ENCODE measurements at places on chromosomes 4 and X.

GRCh38 chr4:138964716-138965426 lies 50.7 kb upstream of the NOCT start:
- DNase-seq, result no peak

GRCh38 chr4:84965553-84966381 lies 723 bp downstream of the WDFY3 start:
- peak; percentile 48 for DNase-seq

DNA sequence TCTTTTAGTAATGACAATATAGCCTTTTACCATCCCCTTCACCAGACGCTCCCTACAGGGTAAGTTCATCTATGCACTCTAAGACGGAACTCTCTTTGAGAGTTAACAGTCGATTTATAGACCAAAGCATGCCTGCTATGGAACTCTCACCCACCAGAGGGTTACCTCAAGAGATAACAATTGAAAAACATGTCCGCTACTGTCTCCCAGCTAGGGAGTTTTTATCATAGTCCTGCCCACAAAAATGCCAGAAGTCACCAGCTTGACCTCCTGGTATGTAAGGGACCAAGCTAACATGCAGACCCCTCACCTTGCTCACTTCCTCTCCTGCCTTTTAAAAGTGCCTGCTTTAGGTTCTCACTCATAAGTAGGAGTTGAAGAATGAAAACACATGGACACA lies 16.7 kb upstream of the YTHDC1 start:
- DNase-seq, result no peak

- DNase-seq, result no peak
These were observed 75.9 kb downstream of the SLC9A7 start for GRCh38 chrX:46683048-46683447.

DNA sequence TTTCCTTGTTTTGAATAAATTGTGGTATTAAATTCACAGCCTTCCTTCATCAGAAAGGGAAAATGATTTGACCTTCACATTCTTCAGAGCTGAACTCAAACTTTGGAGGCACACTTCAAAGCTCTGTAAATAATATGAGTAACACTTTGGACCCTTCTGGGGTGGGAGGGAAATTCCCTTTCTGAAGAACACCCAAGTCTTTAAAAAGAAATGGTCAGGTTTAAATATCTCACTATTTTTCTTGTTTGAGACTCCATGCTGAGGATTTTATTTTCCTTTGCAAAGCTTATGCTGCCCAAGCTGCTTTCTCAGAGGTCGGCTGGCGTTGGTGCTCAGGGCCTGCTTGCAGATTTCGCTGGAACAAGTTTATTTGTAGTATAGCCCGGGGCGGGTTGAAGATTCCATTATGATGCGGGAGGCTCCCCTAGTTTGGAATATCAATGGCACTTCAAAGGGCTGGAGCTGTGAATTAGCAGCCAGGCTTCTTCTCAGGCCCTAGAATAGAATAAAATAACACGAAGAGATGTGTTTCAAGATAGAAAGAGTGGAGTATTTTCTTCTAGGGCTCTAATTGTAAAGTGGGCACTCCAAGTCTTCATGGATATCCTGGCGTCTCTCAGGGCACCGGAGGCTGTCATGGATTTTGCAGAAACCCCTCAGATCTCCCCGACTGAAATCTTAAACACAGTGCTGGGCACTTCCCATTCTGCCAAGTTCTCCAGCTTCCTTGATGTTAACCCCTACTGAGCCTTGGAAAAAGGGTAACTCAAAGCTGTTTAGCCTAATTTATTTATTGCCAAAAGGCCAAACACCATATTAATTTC lies 315.6 kb downstream of the GPAT3 start:
- no peak for DNase-seq

- DNase-seq, result no peak
These were observed 1222.9 kb upstream of the PRKX start for GRCh38 chrX:4936315-4936714.

- DNase-seq, result no peak
These were observed 52.0 kb downstream of the DTHD1 start for GRCh38 chr4:36333303-36333877.

GRCh38 chr4:122997463-122998101 lies 75.2 kb upstream of the NUDT6 start:
- DNase-seq, result no peak

DNA sequence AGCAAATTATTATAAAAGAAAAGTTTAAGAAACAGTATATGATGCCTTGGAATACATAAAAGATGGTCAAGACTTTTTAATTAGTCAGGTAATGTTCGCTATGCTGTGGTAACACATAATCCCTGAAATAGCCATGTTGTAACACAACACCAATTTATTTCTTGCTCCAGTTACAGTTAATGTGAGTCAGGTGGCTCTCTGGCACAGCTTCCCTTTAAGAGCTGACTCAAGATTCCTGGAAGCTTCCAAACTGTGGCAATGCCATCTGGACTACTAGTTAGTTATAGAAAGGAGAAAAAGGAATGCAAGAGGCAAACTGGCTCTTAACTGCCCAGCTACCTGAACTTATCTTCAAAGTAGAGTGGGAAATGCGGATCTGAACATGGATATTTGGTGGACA lies 210.5 kb downstream of the CHM start:
- no peak for DNase-seq

DNA sequence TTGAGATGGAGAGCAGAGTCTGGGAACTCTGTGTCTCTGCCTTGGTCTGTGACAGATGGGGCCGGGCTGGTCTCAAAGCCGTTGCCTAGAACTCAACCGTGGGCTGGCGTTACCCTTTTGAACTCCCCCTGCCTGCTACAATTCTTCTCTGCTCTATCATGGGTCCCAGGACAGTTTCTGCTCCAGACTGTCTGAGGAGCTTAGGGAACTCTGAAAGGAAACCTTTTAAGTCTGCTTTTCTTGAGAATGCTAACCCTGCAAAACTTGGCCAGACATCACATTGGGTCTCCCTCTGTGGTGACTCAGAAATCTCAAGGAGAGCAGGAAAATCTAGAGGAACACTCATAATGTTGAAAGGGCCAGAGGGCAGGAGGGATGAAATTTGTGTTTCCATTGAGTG lies 240.6 kb downstream of the CBR4 start:
- DNase-seq, result no peak

DNA sequence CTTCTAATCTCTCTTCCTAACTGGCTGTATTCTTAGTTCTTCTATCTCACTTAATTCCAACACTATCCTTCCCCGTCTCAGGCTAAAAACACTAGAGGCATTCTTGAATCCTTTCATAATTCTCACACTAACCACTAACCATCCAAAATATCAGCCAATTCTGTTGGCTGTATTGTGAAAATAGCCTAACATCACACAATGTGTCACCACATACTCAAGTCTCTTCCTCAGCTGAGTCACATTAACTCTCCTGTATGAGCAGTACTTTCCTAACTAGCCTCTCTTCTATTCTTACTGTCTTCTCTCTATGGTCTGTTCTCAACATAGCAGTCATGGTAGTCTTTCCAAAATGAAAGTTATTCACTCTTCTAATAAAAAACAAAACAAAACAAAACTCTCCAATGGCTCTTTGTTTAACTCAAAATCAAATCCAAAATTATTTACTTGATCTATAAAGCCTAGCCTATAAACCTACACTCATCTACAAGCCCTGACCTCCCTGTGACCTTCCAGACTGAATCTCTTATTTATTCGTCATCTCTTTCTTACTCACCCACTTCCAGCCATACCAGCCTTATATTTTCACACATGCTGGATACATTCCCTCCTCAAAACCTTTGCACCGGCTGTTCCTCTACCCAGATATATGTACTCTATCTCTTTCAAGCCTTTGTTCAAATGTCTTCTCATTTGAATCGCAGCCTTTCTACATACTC lies 445.9 kb downstream of the TLL1 start:
- DNase-seq, result no peak

DNA sequence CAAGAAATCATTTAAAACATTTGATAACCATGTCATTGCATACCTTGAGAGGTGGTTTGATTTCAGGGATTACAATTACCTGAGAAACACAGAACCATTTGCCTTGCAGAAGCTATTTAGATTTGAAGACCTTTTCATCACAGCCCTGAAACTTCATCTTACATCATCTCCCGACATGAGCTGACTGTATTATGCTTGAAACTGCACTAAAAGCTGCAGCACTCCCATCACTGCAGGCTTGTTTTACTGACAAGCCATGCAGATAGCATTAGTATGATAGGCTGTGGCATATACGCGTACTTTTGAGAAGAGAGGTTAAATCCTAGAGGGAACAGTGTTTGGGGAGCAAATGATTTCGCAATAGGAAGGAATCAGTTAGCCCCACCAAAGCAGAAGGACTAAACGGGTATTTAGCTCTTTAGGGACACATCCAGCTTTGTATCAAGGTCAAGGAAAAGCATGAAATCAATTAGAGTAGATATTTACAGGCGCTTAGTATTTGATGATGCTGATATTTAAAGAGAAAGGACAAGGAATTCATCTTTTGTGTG lies 133.2 kb upstream of the DIAPH2 start:
- DNase-seq, result no peak

- DNase-seq, result no peak
These were observed 48.4 kb upstream of the SPANXN4 start for GRCh38 chrX:142977128-142977914.

GRCh38 chr4:10466161-10466560 lies 8.9 kb upstream of the ZNF518B start:
- DNase-seq, result no peak

DNA sequence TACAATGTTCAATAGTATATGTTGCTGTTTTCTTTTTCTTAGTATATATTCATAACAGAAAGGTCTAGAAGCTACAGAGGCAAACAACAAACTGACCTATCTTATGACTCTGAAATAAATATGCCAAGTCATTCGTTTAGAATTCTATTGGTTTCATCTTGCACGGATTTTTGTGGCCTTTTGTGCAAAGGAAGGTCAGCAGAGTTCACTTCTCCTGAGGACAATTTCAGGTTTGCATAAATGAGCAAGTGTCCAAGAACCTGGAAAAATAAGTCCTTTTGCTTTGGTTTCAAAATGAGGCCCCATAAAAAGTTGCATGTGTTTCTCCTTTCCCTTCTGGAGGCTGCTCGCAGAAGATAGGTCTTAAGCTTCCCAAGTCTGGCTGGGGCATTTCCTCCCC lies 156.9 kb downstream of the APBB2 start:
- no peak for DNase-seq

- DNase-seq, result no peak
These were observed 10.9 kb downstream of the ADGRA3 start for GRCh38 chr4:22504922-22505321.

DNA sequence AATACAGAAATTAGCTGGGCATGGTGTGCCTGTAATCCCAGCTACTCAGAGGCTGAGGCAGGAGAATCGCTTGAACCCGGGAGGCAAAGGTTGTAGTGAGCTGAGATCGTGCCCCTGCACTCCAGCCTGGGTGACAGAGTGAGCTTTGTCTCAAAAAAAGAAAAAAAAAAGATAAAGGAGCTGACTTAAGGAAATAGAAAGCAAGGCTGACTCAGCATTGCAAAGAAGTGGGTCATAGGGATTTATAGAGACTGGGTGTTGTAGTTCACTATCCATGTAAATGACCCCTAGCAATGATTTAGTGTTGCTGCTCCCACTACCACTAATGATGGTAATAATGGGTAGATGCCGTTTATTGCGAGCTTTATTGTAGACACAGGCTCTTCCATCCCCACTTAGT lies 47.6 kb downstream of the ADD1 start:
- no peak for DNase-seq

DNA sequence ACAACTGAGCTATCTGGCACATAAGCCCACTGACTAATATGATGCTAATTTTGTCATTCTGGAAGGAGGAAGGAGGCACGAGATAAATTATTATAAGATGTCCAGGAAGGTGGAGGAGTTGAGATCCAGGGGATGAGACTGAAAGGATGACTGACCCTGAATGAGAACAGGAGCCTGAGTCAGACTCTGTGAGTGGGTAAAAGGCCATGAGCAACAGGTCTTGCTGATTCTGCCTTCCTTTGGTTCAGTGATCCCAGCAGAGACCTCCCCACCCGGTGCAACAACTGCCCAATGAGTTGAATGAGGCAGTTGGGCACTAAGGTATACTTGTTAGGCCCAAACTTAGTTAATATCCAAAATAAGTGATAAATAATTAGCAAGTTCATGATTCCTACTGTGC lies 238.1 kb upstream of the GPC4 start:
- no peak for DNase-seq

GRCh38 chrX:31656013-31656412 lies 584.2 kb upstream of the FTHL17 start:
- DNase-seq, result no peak

DNA sequence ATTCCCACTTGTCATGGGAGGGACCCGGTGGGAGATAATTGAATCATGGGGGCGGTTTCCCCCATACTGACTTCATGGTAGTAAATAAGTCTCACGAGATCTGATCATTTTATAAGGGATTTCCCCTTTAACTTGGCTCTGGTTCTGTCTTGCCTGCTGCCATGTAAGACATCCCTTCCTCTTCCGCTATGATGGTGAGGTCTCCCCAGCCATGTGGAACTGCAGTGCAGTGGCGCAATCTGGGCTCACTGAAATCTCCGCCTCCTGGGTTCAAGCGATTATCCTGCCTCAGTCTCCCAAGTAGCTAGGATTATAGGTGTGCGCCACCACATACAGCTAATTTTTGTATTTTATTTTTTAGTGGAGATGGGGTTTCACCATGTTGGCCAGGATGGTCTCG lies 2.9 kb downstream of the HPGDS start:
- DNase-seq, result no peak

GRCh38 chr4:109708990-109709389 lies 5.7 kb upstream of the CASP6 start:
- DNase-seq, result no peak

DNA sequence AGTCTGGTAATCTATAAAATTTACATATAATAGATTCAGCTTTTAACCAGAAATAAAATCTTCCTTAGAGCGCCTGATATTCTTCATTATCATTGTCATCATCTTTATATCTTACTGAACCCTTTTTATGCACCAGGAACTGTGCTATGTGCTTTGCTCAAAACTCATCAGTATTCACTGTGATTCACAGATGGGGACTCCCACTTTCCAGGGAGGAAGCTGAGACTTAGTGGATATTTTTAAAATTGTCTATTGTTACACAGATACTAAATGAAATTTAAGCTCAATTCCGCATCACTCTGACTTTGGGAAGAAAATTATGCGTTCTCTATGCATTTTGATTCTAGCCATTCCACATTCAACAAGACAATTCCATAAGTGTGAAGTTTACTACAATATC lies 34.8 kb upstream of the SULT1E1 start:
- no peak for DNase-seq

DNA sequence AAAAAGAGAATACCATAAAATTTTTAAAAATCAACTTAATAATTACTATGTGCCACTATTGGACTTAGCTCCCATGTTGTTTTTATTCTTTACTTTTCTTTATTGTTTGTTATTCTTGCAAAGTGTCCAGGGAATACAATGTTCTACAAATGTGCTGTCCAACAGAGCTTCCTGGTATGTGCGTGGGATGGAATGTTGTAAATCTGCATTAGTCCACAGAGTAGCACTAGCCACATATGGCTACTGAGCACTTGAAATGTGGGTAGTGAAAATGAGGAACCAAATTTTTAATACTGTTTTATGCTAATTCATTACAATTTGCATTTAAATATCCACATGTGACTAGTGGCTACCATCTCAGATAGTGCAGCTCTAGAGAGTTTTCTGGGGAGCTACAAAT lies 14.3 kb upstream of the CORIN start:
- no peak for DNase-seq

GRCh38 chr4:176187624-176188023 lies 7.8 kb downstream of the SPATA4 start:
- no peak for DNase-seq

- no peak for DNase-seq
These were observed 249.7 kb downstream of the RAPGEF2 start for GRCh38 chr4:159352609-159353008.

All from left ventricle myocardium inferior (tissue), 1 donor.